Thymus (tissue), 14 donors: ENCODE measurements at places on chromosomes 1 and 21.

GRCh38 chr1:225996946-225997545 is 2.1 kb downstream of the SDE2 start:
- H3K4me1 ChIP-seq = peaks cover 21% of the 10 kb centered on the region
- peak; percentile 71 for DNase-seq

- no peaks in the 10 kb centered on the region for H3K36me3 ChIP-seq
- peaks cover 10% of the 10 kb centered on the region for H3K4me1 ChIP-seq
- no peak overlapping the region for H3K4me3 ChIP-seq
- no peak for DNase-seq
- no peak overlapping the region for H3K27ac ChIP-seq
- H3K27me3 ChIP-seq = no peaks in the 10 kb centered on the region
Observed at GRCh38 chr1:192552760-192553191, 22.8 kb upstream of the RGS1 start.

DNA sequence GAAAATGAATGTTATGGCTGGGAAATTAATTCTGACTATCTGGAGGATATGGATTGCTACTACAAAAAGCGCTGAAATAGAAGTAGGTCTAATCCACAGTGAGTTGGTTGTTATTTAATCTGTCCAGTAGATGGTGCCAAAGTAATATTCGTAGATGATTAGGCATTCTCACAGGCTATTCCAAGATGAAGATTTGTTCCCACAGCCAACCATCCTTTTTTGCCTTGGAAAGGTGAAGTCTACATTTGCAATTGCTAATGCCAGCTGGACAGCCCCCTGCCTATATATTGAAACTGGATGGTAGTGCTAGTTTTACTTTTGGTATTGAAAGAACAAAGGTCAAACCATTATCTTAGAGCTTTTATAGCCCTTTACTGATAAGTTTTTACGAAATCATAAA is 43.8 kb downstream of the RBM11 start:
- H3K36me3 ChIP-seq = no peaks in the 10 kb centered on the region
- no peak overlapping the region for H3K4me3 ChIP-seq
- H3K27ac ChIP-seq = no peak overlapping the region
- H3K27me3 ChIP-seq = no peaks in the 10 kb centered on the region

DNA sequence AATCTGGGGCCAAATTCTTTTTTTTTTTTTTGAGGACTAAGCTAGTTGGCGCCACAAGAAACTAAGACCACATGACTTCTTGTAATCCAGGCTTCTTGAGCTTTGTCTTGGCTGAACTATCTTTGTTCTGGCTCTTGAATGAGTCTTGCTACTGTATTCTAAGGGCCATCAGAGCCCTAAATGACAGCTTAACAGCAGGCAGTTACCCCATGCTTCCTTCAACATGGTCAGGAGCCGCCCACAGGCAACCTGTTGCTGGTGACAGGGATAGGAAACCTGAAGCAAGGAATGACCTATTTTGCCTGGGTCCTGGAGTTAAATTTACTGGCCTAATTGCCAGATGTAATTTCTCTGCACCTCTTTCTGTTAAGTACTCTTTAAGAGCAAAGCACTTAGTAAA is 188.2 kb upstream of the PLXNA2 start:
- H3K4me1 ChIP-seq = no peaks in the 10 kb centered on the region
- H3K36me3 ChIP-seq = no peaks in the 10 kb centered on the region
- no peaks in the 10 kb centered on the region for H3K27me3 ChIP-seq
- H3K27ac ChIP-seq = no peak overlapping the region
- no peak overlapping the region for H3K4me3 ChIP-seq

- no peaks in the 10 kb centered on the region for H3K36me3 ChIP-seq
- H3K27me3 ChIP-seq = peaks cover 41% of the 10 kb centered on the region
- H3K4me1 ChIP-seq = peaks cover 7% of the 10 kb centered on the region
- H3K27ac ChIP-seq = no peak overlapping the region
- no peak for DNase-seq
Observed at GRCh38 chr1:20188455-20188817, 2.1 kb upstream of the PLA2G2C start.

DNA sequence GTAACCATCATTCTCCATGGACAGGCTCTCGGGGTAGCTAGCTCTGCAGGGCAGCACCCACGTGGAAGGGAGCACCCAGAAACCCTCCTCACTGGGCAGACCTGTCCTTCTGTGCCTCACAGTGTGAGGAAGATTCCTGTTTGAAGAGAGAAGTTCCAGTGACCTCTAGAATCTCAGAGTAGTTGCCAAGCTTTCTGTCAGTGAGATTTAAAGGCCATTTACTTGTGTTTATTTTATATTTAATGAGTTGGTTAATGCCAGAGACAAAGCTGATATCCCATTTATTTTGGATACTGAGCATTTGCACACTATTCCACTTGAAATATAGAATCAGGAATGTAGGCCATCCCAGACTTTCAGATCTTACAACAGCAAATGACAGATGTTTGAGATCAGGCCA is 28.7 kb downstream of the MTARC1 start:
- no peak for DNase-seq
- H3K4me1 ChIP-seq = peaks cover 2% of the 10 kb centered on the region
- no peaks in the 10 kb centered on the region for H3K27me3 ChIP-seq
- H3K36me3 ChIP-seq = no peaks in the 10 kb centered on the region
- H3K27ac ChIP-seq = no peak overlapping the region
- H3K4me3 ChIP-seq = no peak overlapping the region

DNA sequence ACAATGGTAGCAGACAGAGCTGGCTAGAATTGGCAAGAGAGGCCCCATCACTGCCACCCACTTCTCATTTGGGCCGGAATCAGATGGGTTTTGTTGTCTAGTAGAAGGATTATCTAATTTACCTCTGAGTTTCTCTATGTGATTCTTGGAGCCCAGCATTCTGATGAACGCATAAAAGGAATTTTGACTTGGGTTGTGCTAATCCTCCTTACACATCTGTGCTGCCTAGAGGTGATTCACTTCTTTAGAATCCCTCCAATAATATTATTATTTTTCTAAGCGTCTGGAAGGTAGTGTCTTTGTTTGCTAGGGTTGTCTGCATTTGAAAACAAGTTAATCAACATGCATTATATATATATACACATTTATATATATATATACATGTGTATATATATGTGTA is 118.1 kb downstream of the RUNX1 start:
- H3K4me3 ChIP-seq = no peak overlapping the region
- no peak for DNase-seq
- H3K27ac ChIP-seq = no peak overlapping the region
- no peaks in the 10 kb centered on the region for H3K27me3 ChIP-seq
- peaks cover 36% of the 10 kb centered on the region for H3K4me1 ChIP-seq

DNA sequence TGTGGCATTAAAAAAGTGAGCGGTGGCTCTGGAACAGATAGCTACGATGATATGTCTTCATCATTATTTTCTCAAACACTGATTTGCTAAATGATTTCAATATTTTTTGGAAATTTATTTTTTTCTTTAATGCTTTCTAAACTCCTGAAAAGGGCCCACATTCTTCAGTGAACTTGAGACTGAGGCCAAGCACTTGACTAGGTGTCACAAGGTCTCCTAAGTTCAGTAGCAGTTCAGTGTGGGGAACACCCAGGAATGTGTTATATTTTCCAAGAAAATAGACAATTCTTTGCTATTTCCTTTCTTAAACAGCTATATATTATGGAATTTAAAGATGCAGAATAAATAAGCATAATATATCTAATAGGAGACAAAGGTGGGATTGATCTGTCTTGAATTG is 850.9 kb downstream of the USP25 start:
- H3K27me3 ChIP-seq = no peaks in the 10 kb centered on the region
- H3K4me1 ChIP-seq = no peaks in the 10 kb centered on the region
- no peak for DNase-seq
- H3K36me3 ChIP-seq = no peaks in the 10 kb centered on the region
- no peak overlapping the region for H3K4me3 ChIP-seq

GRCh38 chr1:116485976-116486375 is 84.8 kb downstream of the CD58 start:
- peaks cover 4% of the 10 kb centered on the region for H3K4me1 ChIP-seq
- no peak overlapping the region for H3K27ac ChIP-seq
- no peaks in the 10 kb centered on the region for H3K27me3 ChIP-seq
- H3K4me3 ChIP-seq = no peak overlapping the region
- DNase-seq = no peak

DNA sequence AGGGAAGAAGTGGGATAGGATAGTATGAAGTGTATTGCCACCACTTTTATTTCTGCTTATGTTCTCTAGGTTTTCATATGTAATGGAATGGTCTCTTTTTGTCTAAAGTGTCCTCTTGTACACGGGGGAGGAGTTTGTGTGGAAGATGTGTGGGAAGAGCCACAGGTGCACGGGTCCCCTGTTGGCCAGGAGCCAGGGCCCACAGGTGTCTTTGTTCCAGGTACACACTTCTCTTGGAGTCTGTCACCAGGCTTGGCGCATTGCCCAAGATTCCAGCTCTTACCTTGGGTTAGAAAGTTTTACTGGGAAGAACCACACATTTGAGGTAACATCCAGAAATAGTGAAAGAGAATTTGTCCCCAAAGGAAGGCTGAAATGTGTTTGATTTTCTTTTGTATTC is 10.5 kb downstream of the TENT5C start:
- H3K27ac ChIP-seq = no peak overlapping the region
- H3K4me1 ChIP-seq = peaks cover 7% of the 10 kb centered on the region
- no peaks in the 10 kb centered on the region for H3K27me3 ChIP-seq
- DNase-seq = no peak
- no peaks in the 10 kb centered on the region for H3K36me3 ChIP-seq
- H3K4me3 ChIP-seq = no peak overlapping the region

GRCh38 chr1:148354284-148354912 is 128.7 kb downstream of the PPIAL4G start:
- peaks cover 87% of the 10 kb centered on the region for H3K27me3 ChIP-seq
- no peak overlapping the region for H3K27ac ChIP-seq
- no peak for DNase-seq
- no peaks in the 10 kb centered on the region for H3K4me1 ChIP-seq

- no peak overlapping the region for H3K27ac ChIP-seq
- H3K36me3 ChIP-seq = no peaks in the 10 kb centered on the region
- H3K27me3 ChIP-seq = no peaks in the 10 kb centered on the region
- DNase-seq = no peak
- no peak overlapping the region for H3K4me3 ChIP-seq
Observed at GRCh38 chr1:156998840-156999500, 46.6 kb downstream of the ARHGEF11 start.

- DNase-seq = no peak
- no peaks in the 10 kb centered on the region for H3K27me3 ChIP-seq
- no peak overlapping the region for H3K27ac ChIP-seq
Observed at GRCh38 chr1:111247125-111247838, 19.8 kb downstream of the CHI3L2 start.

DNA sequence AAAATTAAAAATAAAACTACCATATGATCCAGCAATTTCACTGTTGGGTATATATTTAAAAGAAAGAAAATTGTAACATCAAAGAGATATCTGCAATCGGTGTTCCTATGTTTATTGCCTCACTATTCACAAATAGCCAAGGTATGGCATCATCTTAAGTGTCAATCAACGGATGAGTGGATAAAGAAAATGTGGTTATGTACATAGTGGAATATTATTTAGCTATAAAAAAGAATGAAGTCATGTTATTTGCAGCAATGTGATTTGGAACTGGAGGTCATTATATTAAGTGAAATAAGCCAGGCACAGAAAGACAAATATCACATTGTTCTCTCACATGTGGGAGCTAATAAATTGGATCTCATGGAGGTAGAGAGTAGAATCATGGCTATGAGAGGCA is 76.3 kb downstream of the RD3 start:
- no peaks in the 10 kb centered on the region for H3K4me1 ChIP-seq
- no peaks in the 10 kb centered on the region for H3K27me3 ChIP-seq
- no peak overlapping the region for H3K4me3 ChIP-seq
- DNase-seq = no peak
- H3K27ac ChIP-seq = no peak overlapping the region
